ENCODE measurements at places on chromosomes 12 and 14.

- DNase-seq = no peak
Measured at GRCh38 chr12:45681465-45681864, 48.0 kb upstream of the ARID2 start.

DNA sequence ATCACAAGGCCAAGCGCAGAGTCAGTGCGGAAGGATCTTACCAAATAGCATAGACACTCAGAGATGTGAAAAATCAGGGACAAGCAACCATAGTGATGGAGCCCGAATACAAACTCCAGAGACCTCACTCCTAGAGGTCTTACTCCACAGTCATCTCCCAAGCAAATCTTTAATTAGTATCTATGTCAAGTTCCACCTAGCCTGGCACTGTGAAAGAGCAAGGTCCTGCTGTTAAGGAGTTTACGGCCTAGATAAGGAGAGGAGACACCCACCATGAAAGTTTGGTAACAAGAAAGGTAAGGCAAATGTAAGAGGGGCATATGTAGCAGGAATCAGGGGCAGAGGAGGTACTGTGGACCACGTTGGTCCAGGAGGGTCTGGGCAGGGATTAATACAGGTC, 7.4 kb upstream of the PLEKHG6 start:
- DNase-seq = no peak

DNA sequence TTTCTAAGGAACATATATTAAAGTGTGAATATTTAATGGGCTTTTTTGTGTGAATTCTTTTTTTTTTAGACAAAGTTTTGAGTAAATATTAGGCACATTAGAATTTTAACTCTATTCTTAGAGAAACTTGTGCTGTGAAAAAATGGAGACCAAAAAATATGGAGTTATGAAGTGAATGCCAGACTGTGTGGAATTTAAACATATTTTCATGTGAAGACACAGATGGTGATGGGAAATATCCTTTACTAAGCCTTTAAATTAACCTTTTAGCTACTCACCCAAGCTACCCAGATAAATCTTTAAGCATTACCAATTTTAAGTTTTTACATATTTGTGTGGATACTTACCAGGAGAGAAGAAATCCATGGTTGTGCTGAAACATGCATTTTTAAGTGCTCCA, 148.8 kb upstream of the OTX2 start:
- DNase-seq = no peak

GRCh38 chr12:116709768-116710167, 28.1 kb downstream of the SPRING1 start:
- DNase-seq = no peak

DNA sequence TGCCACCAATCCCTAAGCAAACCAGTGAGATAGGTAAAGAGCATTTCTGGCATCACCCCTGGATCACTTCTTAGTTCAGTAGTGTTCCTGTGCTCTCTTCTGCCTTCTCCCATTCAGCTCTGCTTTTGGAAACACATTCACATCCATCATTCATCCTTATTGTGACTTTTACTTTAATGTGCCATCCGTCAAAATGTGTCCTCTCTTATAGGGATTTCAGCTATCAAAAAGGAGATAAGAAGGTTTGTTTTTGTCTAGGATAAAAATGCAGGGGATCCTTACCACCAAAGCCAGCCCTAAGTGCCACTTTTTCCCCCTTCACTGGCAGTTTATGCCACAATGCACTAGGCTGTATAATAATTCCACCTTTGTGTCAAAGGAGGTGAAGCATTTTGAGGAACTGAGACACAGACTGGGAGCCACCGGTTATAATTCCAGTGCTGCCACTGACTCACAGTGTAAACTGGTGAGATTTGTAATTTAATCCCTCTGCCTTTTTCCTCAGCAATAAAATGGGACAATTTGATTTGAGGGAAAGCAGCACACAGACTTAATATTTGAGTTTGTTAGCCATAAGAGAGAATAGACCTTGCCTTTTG, 158.6 kb downstream of the PAX9 start:
- no peak for DNase-seq

DNA sequence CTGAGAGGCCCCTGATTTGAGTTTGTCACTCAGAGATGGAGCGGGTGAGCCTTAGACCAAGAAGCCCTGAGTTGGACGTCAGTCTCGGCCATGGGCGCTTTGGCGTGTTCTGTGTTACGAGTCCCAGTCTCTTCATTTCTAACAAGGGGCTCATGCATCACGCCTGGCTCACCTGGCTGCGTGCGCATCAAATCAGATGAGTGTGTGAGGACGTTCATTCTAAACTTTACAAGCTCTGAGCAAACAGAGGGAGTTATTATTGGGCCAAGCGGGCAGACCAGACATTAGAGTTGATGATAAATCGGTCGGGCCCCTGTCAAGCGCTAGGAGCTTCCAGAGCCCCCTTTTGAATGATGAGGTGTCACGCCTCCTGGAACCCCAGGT, 117.2 kb downstream of the CALM1 start:
- DNase-seq = no peak

GRCh38 chr12:14833952-14834351, 9.4 kb downstream of the ART4 start:
- no peak for DNase-seq

DNA sequence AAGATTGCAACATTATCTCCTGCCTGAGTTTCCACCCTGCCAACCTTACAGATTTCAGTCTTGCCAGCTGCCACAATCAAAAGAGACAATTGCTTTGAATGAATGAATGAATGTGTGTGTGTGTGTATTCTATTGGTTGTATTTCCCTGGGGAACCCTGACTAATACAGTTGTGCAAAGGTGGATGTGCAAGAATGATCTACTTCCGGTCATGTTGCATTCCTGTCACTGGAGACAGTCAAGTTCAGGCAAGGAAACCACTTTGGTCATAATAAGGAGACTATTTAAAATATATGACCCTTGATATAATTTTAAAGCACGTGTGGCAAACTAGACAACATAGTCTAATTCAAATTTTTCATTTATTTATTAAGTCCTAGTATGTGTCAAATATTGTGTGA, 13.1 kb downstream of the RERG start:
- DNase-seq = no peak

DNA sequence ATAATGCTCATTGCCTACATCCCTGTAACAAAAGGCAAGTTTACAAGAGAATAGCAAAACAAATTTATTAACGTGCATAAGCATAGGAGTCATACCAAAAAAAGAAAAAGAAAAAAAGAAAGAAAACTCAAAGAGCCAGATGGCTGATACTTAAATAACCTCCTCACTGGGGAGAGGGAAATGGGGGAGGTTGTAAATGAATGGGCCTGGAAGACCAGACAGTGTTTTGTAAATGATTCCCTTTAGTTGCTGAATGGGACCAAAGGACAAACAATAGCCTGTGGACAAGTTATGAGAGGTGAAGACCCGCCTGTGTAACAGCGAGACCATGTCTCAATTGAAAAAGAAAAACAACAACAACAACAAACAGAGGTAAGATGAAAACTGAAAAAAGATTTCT, 35.3 kb downstream of the CAPS2 start:
- DNase-seq = no peak

GRCh38 chr14:86997271-86997670, 995.7 kb downstream of the GALC start:
- DNase-seq = no peak

DNA sequence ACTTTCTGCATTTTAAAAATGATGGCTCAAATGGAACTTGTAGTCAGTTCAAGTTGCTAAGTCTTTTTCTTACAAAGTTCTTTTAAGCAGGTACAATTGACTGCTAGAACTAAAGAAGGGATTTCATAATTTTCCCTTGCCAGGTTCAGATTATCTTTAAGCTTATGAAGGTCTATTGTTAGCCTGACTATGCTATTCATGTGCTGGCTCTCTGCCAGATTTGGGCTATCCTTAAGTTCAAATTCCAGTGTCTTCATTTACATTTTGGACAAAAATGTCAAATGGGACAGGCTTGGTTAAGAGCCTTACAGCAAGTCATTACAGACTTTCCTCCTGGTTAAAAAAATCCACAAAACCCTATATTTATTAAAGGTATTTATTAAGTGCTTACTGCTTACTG, 42.3 kb downstream of the INSM2 start:
- DNase-seq = no peak

GRCh38 chr12:127396734-127397133, 870.2 kb upstream of the TMEM132C start:
- no peak for DNase-seq

DNA sequence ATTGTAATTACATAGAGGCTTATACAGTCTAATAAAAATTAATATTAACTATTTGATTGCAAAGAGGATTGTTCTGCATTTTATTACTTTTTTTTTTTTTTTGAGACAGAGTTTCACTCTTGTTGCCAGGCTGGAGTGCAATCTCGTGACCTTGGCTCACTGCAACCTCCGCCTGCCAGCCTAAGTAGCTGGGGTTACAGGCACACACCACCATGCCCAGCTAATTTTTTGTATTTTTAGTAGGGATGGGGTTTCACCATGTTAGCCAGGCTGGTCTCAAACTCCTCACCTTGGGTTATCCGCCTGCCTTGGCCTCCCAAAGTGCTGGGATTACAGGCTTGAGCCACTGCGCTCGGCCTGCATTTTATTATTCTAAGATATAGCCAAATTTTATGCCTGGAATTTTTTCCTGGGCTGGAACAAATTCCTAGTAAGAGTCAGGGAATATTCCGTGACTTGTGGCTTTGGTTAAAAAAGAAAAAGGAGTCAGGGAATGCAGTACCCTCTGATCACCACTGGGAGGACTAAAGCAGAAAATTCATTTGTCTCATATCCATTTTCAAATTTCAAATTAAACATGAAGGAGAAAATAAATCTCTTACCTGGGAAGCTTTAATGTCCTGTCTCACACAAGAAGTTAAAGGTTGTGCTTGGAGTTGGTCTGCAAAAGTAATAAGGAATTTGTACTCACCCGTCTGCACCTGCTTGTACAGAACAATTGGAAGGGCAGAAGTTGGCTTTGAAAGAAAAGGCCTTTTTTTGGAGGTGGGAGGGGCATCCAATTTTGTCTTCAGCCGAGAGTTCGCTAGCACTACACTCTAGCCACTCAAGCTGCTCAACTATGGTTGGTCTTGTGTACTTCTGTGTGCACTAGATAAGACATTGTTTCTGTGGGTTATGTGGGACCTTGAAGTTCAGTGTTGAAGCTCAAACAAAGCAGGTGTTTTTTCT, 8.7 kb downstream of the MARK3 start:
- DNase-seq = peak; percentile 9

DNA sequence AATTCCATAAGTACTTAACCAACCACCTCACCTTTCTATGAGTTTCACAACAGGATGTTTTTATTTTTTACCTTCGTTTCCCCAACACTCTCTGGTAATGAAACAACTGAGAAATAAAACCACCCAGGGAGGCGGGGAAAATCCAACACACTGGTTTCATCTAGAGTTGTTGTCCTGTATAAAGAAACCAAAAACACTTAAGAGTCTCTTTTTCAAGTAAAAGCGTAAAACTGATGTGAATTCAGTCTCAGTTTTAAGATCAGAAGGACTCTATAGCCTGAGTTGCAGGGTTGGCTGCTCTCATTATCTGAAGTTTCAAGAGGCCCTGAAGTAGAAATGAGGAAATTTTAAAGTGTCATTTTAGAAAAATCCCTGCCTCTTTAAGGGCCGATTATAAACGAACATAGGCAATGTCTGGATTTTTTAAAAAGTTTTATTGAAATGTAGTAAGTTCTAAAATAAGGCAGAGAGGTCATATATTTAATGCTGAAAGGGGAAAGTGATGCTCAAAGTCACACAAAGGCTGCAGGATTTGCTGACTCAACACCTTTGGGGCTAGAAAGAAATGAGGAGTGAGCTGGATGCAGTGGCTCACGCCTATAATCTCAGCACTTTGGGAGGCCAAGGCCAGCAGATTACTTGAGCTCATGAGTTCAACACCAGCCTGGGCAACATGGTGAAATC, 27.2 kb downstream of the HIGD1C start:
- no peak for DNase-seq

DNA sequence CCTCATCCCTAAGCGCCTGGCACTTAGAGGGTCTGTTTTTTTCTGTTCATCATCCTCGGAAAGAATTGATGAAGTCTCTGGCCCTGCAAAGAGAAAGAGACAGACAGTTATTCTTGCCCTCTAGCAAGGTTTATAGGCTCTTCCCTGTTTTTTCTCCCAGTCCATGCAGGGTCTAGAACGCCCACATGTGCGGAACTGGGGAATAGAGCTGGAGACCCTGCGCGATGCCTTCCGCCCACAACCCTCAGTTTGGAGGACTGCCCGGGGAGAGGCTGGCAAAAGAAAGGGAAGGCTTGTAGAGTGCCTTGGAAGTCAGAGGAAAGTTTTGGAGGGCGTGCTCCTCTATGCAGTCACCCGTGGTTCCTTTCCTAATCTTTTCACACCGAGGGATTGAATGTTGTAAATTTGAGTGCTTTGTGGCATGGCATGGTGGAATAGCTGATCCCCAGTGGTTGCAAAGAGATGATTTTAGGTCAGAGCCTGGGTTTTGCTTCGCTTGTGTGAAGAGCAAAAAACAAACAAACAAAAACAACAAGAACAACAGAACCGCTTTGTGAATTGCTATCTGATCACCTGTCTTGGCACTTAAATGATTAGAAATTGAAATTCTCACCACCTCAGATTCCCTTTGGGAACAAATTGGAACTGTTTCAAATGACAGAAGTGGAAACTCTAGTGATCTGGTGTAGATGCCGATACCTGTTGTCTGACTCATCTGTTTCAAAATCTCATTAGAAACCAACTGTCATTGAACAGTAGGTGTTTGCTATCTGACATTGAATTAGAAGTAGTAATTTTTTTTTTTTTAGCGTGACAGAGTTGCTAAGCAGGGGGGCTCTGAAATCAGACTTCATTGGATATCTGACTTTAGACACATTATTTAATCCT, 947 bp downstream of the GAS2L3 start:
- no peak for DNase-seq

DNA sequence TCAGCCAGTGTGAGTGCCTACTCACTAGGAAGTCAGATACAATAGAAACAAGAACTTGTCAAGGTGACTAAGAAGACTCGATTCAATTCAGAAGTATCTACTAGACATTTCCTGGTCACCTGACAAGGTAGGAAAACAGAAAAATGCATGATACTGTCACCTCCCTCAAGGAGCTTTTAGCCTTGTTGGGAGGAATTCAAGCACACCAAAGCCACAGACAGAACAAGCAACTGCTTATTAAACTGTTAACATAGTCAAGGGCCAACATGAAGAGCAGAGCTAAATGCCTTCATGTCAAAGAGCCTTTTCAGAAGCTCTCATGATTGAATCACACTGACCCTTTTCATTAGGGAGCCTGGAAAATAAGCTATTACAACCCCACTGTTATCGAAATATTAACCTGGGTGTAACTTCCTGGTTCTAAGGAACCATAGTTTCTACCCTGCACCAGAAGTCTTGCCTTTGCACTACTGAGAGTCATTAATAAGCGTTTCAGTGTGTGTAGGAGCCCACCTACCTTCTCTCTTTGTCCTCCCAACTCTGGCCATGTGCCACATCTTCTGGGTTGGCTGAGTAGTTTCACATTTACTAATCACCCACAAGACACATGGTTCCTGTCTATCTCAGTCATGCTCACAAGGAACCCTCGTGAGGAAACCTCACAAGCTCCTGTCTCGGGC, 31.0 kb upstream of the LGALS3 start:
- DNase-seq = peak; percentile 52

- DNase-seq = no peak
Measured at GRCh38 chr12:118714051-118714460, 267.3 kb upstream of the SRRM4 start.

- no peak for DNase-seq
Measured at GRCh38 chr14:37623426-37623951, 28.1 kb downstream of the TTC6 start.
